ENCODE measurements at places on chromosomes 2 and 18. TPM values are rescaled to one million over a fixed set of nuclear protein-coding genes. Genes with fewer than 3 reads are reported as not detected.

The FBXO36 gene
- 2.3 TPM for total RNA-seq

The AOX1 gene
- total RNA-seq: 47.9 TPM

GRCh38 chr18:52287151-52287550, 52.8 kb upstream of the DCC start:
- no peak for DNase-seq

DNA sequence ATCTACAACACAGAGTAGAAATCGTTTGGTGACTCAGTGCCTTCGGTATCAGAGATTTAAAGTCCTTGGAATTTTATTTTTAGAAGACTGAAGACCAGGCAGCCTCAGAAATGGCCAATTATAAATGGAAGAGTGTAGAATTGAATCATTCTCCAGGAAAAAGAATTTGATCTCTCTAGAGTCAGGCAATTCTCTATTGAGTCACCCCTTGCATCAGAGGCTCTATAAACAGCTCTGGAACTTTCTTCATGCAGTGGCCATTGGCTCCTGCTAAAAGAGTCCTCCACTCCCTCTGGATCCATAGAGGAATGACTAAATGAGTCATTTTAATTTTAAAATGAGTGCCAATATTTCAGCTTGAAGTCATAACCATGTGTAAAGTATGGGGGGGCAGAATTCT, 816.2 kb downstream of the TDRD15 start:
- DNase-seq: no peak

DNA sequence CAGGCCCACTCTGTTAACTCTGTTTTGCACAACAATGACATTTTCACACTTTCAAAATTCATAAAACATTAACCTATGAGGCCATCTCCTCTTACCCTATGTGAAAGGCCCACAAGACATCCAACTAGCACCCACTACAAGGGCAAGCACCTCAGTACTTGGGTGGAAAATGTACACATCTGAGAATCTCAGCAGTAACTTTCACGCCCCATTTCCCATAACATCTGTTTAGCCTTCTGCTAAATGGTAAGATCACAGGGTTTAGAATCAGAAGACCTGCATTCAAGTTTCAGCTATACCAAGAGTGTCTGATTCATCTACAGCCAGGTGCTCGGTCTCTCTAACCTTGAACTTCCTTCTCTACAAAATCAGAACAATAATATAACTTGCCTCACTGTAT, 89.2 kb downstream of the SP100 start:
- no peak for DNase-seq

GRCh38 chr2:233838726-233839446, 15.4 kb downstream of the HJURP start:
- DNase-seq: no peak

GRCh38 chr2:122136056-122136455, 380.6 kb downstream of the TSN start:
- peak; percentile 24 for DNase-seq

DNA sequence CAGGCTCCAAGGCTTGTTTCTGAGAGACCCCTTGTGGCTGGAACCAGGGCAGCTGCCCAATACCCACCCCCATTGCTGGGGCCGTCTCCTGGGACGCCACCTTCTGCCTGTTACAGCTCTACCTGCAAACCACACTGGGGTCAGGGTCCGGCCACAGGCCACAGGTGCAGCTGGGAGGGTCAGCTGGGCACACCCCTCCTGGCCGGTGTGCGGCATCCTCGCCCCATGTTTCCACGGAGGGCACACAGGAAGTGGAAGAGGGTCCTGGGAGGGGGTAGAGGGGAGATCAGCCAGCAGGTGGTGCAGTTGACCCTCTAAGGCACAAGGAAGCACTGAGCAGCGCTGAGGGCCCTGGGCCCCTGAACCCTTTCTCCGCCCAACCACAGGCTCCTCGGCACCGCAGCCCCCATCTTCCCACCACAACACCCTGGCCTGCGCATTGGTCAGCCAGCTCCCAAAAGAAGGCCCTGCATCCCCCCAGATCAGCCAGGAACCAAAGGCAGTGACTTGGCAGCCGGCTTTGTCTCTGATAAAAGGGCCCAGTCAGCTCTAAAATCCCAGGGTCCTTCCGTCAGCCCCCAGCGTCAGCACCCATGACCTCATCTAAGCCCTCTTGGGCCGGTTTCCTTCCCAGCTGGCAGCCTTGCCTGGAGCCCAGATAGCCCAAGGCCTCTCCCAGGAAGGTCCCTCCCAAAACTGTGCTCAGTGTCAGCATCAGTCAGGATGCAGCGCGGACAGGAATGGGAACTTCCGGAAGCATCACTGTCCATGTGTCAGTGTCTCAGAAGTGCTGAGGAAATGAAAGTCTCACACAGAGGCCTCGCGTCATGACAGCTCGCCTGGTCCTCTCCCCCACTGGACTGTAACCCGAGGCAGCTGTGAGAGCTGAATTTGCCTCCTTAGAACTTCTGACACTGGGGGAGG, 1.7 kb downstream of the ERFE start:
- DNase-seq: no peak

- no peak for DNase-seq
Measured at GRCh38 chr2:123245156-123245555, 779.9 kb upstream of the CNTNAP5 start.

- DNase-seq: no peak
Measured at GRCh38 chr2:156539086-156539860, 103.1 kb downstream of the GPD2 start.

GRCh38 chr2:19677215-19677777, 224.5 kb downstream of the TTC32 start:
- DNase-seq: no peak

GRCh38 chr2:1774929-1775328, 30.6 kb upstream of the PXDN start:
- DNase-seq: no peak

DNA sequence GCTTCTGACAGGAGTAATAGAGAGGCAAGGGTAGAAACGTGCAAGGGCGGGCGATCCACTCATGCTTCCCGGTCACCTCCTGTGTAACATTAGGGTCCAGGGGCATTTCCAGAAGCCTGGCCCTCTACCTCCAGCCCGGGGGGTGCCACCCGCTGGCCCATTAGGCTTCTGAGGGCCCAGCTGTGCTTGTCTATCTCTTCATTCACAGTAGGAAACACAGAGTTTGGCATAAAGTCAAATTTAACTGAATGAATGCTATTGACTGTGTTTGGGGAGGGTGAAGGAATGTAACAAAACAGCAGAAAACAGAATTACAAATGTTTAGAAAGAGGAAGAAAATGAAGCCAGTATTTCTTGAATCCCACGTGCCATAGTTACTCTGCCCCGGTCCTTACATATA, 112.4 kb upstream of the SLC66A3 start:
- DNase-seq: no peak
